Mononuclear cell (primary cell): ENCODE measurements at places on chromosomes 2 and 18. TPM values are rescaled to one million over a fixed set of nuclear protein-coding genes. Genes with fewer than 3 reads are reported as not detected.

The RNF125 gene
- 57.0 TPM for total RNA-seq

The SANBR gene
- total RNA-seq, result 4.4 TPM

The DNAH7 gene
- 0.10 TPM for total RNA-seq

The MRO gene
- under 0.01 TPM for total RNA-seq

The CNTNAP5 gene
- total RNA-seq, result not detected

The PROM2 gene
- total RNA-seq, result 0.31 TPM

The ANKRD30B gene
- total RNA-seq, result not detected

The MAL gene
- total RNA-seq, result 30.4 TPM

The FOSL2 gene
- 171 TPM for total RNA-seq

The IL36G gene
- not detected for total RNA-seq

The PLCL1 gene
- total RNA-seq, result 23.4 TPM

The PLEKHH2 gene
- 2.3 TPM for total RNA-seq

The STARD6 gene
- total RNA-seq, result not detected

The FHOD3 gene
- not detected for total RNA-seq

The GNLY gene
- total RNA-seq, result 181 TPM

The ALPP gene
- total RNA-seq, result not detected

The LYPD1 gene
- not detected for total RNA-seq

The LRRTM4 gene
- total RNA-seq, result 0.10 TPM

The ANKRD23 gene
- 2.2 TPM for total RNA-seq

The CRACDL gene
- total RNA-seq, result 1.6 TPM

The IL1R1 gene
- total RNA-seq, result 2.6 TPM

The KATNAL2 gene
- total RNA-seq, result 0.42 TPM

The CXCR1 gene
- total RNA-seq, result 0.10 TPM

The ESCO1 gene
- 38.0 TPM for total RNA-seq

The CTNNA2 gene
- total RNA-seq, result not detected

The GPR39 gene
- total RNA-seq, result not detected

The REEP1 gene
- total RNA-seq, result 0.63 TPM
